ENCODE measurements at places on chromosomes 2 and 18. TPM values are rescaled to one million over a fixed set of nuclear protein-coding genes. Genes with fewer than 3 reads are reported as not detected.

The CYS1 gene
- total RNA-seq, result 8.3 TPM

The CRYGA gene
- not detected for total RNA-seq

The IL36G gene
- total RNA-seq, result not detected

The DPP4 gene
- 81.0 TPM for total RNA-seq

The CCDC178 gene
- total RNA-seq, result not detected

The SLC38A11 gene
- total RNA-seq, result 0.43 TPM

The SLC23A3 gene
- total RNA-seq, result 2.2 TPM

The IHH gene
- total RNA-seq, result not detected

The CNTNAP5 gene
- total RNA-seq, result not detected

The ASTL gene
- not detected for total RNA-seq

The OBSL1 gene
- total RNA-seq, result 57.1 TPM

The HOXD9 gene
- total RNA-seq, result 4.3 TPM

The IL1RN gene
- not detected for total RNA-seq

The TCF23 gene
- total RNA-seq, result under 0.01 TPM

The GPR75 gene
- 4.5 TPM for total RNA-seq

The RPE gene
- 63.9 TPM for total RNA-seq

The LOXL3 gene
- 162 TPM for total RNA-seq

The TXNDC2 gene
- total RNA-seq, result not detected

The ADCYAP1 gene
- not detected for total RNA-seq

The ABCG8 gene
- total RNA-seq, result not detected

The TMEM17 gene
- 3.4 TPM for total RNA-seq

The FRZB gene
- 1.4 TPM for total RNA-seq

The ASB18 gene
- total RNA-seq, result not detected

All from articular chondrocyte of knee joint (primary cell).